MG63 (cell line): ENCODE measurements at places on chromosomes 6 and 20. TPM values are rescaled to one million over a fixed set of nuclear protein-coding genes. Genes with fewer than 3 reads are reported as not detected.
A peak's percentile ranks its signal among the peaks of the same experiment; 100 is the strongest.

DNA sequence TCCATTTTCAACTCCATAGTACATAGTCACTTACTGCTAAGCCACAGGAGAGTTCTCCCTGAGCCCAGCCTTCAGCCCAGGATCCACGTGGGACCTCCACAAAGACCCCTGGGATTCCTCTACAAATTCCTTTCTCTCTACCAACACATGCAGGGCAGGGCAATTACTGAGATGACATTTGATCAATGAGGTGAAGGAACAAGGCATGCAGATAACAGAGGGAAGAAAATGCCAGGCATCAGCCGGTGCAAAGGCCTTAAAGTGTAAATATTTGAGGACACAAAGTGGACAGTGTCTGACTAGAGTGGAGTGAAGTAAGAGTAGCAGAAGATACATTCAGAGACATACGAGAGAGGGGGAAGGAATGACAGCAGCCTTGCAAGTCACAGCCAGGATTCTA is 70.2 kb downstream of the HS3ST5 start:
- DNase-seq = no peak

DNA sequence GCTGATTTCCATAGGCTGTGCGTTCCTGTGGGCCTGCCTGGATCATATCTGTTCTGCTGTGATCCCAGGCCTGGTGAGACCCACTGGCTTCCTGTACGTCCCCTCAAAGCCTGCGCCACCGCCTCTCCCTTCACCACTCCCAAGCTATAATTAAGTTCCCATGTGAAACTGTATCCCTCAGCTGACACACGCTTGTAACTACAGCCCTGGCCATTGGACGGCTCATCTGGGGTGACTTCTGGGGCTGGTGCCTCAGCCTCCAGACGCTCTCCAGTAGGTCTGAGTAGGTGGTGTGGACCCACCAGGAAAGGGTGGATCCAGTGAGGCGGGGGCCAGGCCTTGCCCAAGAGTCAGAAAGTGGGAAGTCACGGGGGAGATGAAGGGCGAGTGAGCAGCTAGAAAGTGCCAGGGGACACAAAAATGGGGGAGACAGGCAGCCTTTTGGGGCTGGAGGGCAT is 21.0 kb downstream of the PPARD start:
- DNase-seq = no peak

DNA sequence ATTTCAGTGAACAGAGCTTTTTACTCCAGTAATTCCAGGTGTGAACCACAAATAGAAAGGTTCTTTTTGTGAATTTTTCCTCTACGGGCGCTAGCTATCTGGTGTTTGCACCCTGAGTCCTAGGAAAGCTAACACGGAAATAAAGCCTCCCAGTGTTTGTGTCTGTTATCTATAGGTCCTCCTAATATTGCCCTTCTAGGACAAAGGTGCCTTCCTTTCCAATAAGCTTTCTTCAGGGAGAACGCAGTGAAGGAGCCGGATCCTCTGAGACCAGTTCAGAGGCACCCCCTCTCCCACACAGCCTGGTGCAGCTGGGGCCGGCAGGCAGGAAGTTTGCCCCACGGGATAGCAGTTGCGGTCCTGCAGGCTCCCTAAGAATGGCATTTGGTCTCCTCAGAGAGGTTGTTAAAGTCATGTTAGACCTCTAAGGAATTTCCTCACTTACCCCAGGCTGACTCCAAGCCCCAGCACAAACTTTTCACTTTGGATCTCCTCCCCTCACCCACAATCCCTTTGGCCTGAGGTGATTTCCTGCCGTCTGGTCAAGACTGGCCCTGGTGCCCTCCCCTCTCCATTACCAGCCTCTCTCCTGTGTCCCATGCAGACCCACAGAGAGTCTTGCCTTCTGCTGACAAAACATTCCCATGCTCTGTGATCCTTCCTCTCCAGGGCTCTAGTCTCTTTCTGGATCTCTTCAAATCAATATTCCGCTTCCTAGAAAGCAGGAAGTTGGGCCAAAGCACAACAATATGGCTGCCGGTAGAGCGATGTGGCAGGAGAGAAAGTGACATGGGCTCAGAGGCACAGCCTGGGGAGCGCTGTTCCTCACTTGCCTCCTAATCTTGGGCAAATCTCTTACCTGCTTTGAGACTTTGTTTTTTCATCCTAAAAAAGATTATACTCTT is 126.0 kb downstream of the MOXD1 start:
- DNase-seq = no peak

DNA sequence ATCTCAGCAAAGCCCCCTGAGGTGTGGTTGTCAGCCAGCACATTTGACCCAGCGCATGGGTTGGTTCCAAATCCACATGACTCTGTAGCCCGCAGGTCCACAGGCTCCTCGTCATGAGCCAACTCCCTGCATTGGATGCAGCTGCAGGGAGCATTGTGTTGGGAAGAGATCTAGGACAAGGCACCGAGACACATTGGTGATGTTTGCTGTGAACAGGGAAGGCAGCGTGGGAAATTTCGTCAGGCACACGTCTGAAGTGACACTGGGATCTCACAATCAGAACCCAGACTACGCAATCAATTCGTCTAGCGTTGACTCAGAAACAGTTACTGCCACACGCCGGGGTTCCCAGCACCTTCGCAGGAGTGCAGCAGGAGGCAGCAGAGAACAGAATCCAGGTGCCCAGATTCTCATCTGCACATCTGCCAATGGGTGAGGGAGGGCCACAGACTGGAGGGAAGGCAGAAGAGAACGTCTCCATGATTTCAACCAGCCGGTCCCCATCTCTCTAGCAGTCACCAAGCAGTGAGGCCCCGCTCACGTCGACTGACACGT is 177.0 kb downstream of the TTLL2 start:
- peak; percentile 23 for DNase-seq

- no peak for DNase-seq
These were observed 9.3 kb downstream of the SERAC1 start for GRCh38 chr6:158158748-158159147.

- DNase-seq = peak; percentile 77
These were observed 927 bp downstream of the ASXL1 start for GRCh38 chr20:32358883-32359632.

OR12D3 gene
- not detected in 2 replicates for total RNA-seq
